ENCODE measurements at places on chromosomes 13 and 19.

- no peak for ATAC-seq
These were observed 105.1 kb downstream of the SOX1 start for GRCh38 chr13:112172017-112172416.

GRCh38 chr13:49651570-49652354, 23.5 kb downstream of the ARL11 start:
- ATAC-seq = no peak

DNA sequence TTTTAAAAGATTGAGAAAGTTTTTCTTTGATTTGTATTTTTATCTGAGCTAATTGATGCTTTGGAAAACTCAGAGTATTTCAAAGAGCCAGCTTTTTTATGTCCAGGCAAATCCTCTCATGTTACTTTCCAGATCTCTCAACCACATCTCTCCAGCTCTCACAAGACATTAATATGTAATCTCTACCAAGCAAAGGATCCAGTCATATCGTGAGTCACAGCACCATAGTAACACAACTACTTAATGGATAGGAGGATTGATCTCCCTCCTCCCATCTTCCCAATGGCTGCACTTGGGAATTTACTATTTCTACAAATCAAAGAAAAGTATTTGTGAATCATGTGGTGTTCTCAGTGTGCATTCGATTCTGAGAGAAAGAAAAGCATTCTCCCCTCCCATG, 63.3 kb downstream of the POU4F1 start:
- no peak for ATAC-seq

- no peak for ATAC-seq
These were observed 404.2 kb downstream of the KCNRG start for GRCh38 chr13:50419331-50419865.

DNA sequence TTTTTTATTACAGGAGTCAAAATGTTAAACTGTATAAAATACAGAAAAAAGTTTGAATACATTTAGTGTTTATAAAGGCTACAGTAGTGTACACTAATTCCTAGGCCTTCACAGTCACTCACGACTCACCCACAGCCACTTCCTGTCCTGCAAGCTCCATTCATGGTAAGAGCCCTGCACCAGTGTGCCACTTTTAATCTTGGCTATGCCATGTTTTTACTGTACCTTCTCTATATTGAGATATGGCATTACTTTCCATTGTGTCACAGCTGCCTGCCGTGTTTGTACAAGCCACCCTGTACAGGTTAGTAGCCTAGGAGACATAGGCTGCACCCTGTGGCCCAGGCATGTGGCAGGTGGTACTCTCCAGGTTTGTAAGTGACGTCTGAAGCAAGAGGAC, 32.1 kb downstream of the C1QTNF9 start:
- no peak for ATAC-seq

Data from gastroesophageal sphincter (tissue), 4 donors.